Nasal cavity respiratory epithelium epithelial cell of viscerocranial mucosa (primary cell): ENCODE measurements at places on chromosomes 6 and 20. TPM values are rescaled to one million over a fixed set of nuclear protein-coding genes. Genes with fewer than 3 reads are reported as not detected.

Gene NUDT3
- total RNA-seq = 11.6 and 17.7 TPM in 2 replicates

Gene MEI4
- total RNA-seq = under 0.01 and 0.07 TPM in 2 replicates

Gene VSX1
- total RNA-seq = not detected in 2 replicates

Gene PBX2
- 25.3 and 39.5 TPM in 2 replicates for total RNA-seq
